T-helper 1 cell (primary cell): ENCODE measurements at places on chromosomes 13 and 19.

GRCh38 chr19:50729894-50730293 lies 6.7 kb downstream of the CLEC11A start:
- no peak for DNase-seq

GRCh38 chr13:48194379-48194754 lies 38.6 kb upstream of the ITM2B start:
- no peak for DNase-seq

DNA sequence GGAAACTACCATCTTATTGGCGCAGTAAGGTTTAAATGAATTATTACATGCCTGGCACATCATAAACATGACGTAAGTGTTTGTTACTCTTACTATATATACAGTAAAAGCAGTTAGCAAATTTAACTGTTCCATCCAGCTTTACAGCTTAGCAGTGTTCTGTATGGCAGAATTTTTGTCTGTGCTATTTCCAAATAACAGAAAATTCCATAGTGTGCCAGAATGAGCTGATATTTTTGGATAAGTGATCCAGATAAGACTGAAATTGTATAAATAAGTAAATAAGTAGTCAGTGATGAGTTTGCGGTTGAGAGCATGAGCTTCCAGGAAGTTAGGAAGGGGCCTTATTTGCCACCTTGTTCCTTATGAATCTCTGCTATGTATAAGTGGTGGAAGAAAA lies 236.5 kb upstream of the SLC10A2 start:
- DNase-seq = no peak

DNA sequence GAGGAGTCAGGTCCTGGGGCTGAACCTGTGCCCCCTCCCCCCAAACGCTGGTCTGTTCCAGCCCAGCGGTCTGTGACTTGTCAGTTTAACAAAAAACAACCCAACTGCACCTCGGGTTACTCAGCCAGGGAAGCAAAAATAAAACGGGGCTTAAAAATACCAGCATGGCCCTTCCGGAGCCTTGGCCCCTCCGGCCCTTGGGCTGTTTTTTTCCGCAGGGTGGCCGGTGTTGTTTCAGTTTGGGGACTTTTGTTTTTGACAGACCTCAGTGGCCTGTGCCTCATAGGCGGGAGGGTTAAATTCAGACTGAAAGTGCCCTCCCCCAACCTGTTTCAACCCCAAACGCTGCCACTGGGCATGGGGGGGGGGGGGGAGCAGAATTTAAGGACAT lies 4.0 kb downstream of the TCF3 start:
- DNase-seq = no peak

DNA sequence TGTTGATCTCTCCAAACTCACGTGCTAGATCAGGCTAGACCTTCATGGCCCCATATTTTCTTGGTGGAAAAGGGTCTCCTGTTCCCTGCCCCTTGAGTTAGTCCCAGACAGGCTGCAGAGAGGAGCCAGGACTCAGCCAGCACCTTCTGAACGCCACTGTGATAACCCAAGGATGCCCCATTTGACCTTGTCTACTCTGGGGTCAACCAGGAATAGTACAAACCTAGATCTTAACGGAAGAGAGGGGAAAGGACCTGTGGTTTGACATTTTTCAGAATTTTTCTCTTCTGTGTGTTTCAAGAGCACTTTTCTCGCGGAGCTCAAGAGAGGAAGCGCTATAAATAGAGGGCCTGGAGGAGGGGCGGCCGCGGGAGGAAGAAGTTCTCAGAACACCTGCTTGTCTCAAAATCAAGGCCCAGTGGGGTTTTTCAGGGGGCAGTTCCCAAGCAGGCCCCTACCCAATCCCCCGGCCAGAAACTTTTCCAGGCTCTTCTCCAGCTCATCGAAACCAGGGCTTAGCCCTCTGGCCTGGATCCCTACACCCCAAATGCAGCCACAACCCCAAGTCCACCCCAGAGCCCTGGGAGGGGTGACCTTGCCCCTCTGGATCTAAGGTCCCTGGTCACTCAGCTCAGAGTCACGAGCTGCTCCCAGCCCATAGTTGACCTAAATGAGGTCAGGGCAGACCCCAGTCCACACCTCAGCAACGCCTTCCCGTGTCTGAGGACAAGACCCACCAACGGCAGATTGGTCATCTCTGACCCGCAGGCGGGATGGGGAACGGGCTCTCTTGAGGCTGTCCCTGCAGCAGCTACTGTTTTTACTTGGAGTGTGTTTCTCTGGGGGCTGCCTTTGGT lies 75.6 kb upstream of the TM9SF2 start:
- DNase-seq = no peak
